ENCODE measurements at places on chromosomes 12 and 14.

DNA sequence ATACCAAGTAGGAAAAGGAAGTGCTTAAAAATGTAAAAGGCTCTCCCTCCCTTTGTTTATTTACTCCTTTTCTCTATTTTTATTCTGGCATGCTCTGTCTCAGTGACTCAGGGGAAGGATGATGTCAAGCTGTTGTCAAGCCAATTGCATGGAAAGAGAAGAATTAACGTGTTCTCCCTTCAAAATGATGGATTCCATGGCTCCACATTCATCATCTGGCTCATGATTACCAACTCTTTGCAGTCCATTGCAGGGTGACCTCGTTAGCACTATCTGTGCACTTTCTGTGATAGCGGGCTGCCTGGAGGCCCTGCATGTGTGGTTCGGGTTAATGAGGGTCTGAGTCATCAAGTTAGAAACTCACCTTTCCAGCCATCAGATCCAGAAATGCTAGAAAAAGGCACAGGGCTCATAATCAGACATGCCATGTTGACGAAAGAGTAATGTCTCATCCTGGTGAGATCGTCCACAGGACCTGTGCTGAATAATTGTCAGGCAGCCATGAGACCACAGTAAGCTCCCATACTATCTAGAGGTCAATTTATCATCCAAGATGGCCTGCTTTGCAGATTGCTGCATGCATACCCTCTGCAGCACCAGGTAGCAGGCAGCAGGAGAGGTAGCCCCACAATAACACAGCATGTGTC lies 79.2 kb upstream of the BTG1 start:
- no peak for DNase-seq

DNA sequence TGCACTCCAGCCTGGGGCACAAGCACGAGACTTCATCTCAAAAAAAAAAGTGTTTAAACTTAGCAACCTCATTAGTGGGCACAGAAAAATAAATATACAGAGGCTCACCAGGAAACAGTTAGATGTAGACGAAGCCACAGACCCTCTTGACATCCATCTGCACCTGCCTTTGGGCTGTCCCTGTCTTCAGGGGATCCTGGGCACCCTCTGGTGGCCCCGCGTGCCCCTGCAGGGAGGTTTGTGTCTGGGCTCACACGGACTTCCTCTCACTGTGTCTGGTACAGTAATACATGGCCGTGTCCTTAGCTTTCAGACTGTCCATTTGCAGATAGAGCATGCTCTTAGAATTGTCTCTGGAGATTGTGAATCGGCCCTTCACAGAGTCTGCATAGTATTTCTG lies 916.5 kb downstream of the TMEM121 start:
- peak; percentile 15 for DNase-seq

- no peak for DNase-seq
Measured at GRCh38 chr14:87457720-87458119, 535.3 kb downstream of the GALC start.

GRCh38 chr12:53591301-53592206 lies 34.6 kb downstream of the ATF7 start:
- DNase-seq = no peak

DNA sequence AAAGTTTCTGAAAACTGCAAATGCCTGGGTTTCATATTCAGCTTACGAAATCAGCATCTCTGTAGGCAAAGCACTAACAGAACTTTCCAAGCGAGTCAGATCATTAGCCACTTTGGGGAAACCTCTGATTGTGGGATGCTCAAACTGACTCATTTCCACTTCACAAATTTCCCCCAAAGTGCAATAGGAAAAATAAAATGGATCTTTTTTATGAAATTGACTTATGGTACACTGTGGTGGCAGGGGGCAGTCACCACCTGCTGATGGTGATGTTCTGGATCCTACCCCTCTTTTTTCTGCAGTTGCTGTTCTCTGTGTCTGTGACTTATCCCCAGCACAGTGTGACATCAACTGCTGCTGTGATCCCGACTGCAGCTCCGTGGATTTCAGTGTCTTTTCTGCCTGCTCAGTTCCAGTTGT lies 5.6 kb downstream of the TCTN1 start:
- no peak for DNase-seq

GRCh38 chr14:101412739-101413138 lies 148.6 kb upstream of the DIO3 start:
- no peak for DNase-seq

GRCh38 chr14:85533861-85534291 lies 3.9 kb downstream of the FLRT2 start:
- DNase-seq = no peak

GRCh38 chr12:28242496-28243309 lies 52.4 kb downstream of the CCDC91 start:
- DNase-seq = peak; percentile 11

DNA sequence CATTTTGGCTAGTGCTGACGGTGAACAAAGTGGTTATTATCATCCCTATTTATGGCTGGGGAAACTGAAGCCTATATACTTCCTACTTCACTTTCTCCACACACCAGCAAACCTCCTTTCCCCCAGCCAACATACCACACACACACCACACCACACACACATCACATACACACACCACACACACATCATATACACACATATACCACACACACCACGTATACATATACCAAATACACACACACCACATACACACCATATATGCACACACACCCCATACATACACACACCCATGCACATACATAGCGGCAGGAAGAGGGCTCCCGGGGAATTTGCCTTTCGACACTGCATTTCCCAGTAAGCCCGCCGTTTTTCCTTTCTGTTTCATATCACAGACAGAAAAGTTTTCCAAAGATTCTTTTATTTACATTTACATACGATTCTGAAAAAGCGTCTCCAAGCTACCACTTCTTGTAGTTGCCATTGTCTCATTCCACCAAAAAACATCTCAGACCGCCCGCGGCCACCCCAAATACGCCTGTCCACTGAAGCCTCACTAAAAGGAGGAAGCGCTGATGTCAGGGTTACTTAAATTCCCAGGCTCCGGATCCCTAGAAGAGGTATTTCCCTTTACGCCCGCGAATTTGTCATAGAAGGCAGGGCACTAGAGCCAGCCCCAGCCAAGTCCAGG lies 823 bp upstream of the RAB5B start:
- DNase-seq = no peak
